ENCODE measurements at places on chromosomes 7 and 10. TPM values are rescaled to one million over a fixed set of nuclear protein-coding genes. Genes with fewer than 3 reads are reported as not detected.

The MEOX2 gene
- not detected for total RNA-seq

The OR2A12 gene
- not detected for total RNA-seq

The PDSS1 gene
- total RNA-seq = 17.8 TPM

The TSPAN33 gene
- 2.7 TPM for total RNA-seq

GRCh38 chr7:12719981-12720865 is 32.8 kb downstream of the ARL4A start:
- no peak for DNase-seq

DNA sequence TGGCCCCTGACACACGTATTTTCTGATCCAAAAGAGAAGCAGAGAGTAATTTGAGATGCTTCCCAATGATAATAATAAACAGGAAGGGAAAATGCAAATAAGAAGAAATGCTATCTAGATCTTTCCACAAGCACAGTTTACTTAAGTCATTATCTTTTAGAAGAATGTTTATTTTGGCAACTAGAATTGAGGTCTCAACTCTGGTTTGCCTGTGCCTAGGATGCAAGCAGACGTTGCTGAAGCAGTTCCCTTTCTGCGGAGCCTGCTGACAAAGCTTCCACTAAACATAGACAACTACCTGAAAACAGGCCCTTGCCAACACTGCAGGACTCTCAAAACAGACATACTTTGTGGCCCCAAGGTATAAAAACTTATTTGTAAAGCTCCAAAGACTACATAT is 315.8 kb upstream of the POM121L12 start:
- DNase-seq = no peak

DNA sequence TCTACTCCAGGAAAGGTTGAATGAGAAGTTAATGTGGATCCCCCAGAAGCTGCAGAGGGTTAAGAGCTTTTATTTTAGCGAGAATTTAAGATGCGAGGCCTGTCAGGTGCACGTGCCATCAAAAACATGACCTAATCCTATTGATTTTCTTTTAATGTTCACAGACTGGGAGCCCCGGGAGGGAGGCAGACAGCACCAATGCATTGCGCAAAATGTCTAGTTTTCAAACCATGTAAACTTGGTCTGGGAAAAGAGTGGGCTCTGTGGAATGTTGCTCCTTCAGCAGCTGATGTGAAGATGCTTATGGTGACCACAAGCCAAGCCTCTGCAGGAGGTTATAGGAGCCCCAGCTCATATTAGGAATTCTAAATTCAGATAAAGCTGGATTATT is 172.0 kb upstream of the ITGB1 start:
- DNase-seq = no peak

- no peak for DNase-seq
Measured at GRCh38 chr10:123236126-123236525, 81.9 kb downstream of the BUB3 start.

DNA sequence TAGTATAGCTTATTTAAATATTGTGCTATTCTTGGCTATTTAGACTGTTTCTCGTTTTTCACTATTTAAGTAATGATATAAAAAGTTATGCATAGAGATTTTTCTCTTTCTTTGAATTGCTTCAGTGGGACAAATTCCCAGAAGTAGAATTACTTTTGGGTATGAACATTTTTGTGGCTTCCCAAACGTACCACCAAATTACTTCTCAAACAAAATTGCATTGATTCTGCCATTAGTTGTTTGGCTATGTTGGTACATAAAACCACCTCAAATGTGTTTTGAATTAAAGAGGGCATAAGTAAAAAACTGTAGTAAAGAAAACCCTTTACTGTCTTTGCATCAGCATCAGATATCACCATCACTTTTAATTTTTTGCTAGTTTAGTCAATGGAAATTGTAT is 31.0 kb downstream of the AKR1B1 start:
- DNase-seq = no peak

GRCh38 chr7:17434841-17435692 is 136.6 kb downstream of the AHR start:
- DNase-seq = no peak

DNA sequence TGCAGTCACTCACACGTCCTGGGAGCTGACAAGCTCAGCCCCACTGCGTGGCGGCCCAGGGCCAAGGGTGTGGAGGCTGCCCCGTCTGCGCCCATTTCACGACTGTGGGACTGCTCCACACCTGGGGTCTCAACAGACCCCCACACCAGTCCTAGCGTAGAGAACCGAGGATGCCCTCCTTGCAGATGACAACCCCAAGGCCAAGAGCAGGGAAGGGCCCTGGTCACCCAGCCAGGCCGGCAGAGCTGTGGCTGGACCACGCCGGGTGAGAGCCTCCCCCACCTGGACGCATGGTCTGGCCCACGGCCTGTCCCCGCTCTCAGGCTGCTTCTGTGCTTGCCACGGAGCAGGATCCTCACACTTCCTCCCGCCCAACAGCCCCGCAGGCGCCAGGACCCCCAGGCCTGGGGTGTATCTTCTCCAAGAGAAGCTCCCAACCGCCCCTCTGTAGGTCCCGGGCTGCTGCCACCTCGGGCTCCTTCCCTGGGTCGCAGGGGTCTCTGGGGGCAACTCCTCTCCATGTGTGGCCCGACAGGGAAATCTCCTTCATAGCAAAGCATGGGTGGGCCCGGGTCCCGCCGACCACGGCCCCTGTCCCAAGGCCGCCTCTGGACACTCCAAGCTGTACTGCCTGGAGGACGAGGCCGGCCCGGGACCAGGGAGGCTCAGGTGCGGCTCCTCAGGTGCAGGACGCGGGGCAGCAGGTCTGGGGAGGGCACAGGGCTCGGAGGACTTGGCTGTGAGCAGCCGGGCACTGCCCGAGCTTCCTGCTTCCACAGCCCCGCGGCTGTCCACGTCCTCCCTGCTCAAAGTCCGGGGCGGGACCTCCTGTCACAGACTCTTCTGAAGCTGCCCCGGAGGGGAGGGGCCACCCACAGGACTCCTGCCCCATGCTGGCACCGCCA is 88.8 kb downstream of the FOXL3 start:
- DNase-seq = no peak

- no peak for DNase-seq
Measured at GRCh38 chr10:113049881-113050280, 99.8 kb downstream of the TCF7L2 start.

- no peak for DNase-seq
Measured at GRCh38 chr7:129167817-129168216, 20.6 kb upstream of the SMO start.

- DNase-seq = no peak
Measured at GRCh38 chr10:85648279-85648754, 718.3 kb downstream of the GRID1 start.

GRCh38 chr7:157515342-157516041 is 178.7 kb downstream of the DNAJB6 start:
- DNase-seq = peak; percentile 1

GRCh38 chr10:132612571-132613504 is 75.3 kb downstream of the INPP5A start:
- DNase-seq = no peak

DNA sequence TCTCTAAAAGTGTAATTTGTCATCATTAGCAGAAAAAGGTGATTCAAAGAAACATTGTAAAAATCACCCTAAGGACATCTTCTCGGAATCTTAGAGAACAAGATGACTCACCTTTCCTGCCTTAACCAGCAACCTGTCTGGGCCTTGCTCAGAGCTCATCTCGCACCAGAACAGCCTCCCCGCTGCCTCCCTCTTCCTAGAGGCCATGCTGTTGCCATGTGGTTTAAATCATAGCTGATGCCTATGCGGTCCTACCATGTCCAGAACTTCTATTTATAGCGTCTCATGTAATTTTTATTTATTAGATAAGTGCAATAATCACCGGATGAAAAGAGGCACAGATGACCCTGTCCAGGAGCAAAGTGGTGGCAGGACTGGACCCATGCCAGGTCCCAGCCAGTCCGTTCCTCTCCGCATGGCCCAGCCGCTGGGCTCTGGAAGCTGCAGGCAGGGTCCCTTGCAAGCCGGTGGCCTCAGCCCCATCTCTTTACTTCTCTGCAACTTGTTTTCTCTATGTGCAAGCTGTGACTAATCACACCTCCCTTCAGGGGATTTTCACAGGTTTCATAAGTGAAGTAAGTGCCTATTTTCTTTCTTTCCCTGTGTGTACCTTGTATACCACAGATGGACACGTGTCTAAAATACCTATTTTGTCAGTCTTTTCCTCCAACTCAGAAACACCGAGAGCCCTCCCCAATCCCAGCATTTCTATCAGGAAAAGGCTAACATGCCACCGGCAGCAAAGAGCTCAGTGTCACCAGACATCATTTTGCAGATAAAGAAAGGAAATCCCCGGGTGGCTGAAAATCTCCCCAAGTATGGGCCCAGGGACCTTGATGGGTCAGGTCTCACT is 27.1 kb downstream of the KLF6 start:
- DNase-seq = peak; percentile 72

DNA sequence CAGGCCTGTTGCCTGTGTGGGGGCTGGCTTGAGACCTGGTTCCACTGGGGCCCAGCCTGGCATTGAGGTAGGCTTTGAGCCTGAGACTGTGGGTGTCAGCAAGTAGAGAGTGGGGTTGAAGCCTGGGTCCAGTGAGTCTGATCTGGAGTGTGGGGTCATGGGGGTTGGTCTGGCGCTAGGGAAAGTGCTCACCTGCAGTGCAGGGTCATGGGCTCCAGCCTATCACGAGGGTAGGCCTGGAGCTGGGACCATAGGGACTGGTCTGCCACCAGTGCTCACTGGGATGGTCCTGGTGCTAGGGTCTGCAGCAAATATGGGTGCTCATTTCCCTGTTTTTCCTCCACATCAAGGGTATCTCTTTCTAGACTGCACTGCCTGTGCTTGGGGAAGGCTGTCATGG is 95.4 kb upstream of the KLF14 start:
- DNase-seq = no peak

GRCh38 chr10:92284112-92284704 is 6.7 kb downstream of the CPEB3 start:
- DNase-seq = no peak

GRCh38 chr7:48130658-48131108 is 40.6 kb upstream of the ABCA13 start:
- no peak for DNase-seq

DNA sequence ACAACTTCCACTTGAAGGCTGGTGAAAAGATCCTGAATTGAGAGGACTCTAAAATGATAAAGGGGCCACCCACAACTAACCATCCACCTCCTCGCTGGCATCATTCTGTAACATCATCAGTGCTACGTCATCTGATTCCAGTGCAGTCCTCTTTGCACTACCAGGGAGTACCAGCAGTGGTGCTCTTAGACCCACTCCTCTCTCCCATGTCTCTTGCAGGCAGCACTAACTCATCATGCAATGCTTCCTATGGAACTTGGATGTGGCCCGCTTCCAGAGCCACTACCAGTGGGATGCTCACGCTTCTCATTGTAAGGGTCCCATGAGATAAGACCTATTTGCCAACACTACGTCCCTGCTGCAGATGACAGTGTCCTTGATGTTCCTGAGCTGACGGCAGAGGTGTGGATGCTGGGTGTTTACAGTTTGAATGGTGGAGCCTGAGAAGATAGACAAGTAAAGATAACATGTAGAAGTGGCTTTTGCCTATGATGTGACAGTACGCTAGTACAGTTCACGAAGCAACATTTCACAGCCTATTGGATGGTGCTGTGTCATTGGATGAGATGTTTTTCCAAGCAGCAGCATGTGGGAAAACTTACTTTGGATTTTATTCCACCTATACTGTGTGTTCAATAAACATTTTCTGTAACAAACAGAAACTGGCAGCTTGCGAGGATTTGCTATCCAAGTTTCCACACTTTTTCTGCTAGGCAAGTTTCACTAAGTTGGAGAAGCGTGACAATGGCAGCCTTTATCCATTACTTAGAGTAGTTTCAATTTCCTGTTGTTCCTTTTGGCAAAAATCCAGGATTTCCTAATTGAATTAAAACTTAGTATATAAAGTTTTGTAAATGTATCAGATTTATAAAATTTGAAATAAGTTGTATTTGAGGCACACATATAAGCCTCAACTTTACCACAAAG is 35.8 kb upstream of the COBL start:
- DNase-seq = no peak

GRCh38 chr7:19482628-19483027 is 226.2 kb downstream of the POLR1F start:
- DNase-seq = no peak

DNA sequence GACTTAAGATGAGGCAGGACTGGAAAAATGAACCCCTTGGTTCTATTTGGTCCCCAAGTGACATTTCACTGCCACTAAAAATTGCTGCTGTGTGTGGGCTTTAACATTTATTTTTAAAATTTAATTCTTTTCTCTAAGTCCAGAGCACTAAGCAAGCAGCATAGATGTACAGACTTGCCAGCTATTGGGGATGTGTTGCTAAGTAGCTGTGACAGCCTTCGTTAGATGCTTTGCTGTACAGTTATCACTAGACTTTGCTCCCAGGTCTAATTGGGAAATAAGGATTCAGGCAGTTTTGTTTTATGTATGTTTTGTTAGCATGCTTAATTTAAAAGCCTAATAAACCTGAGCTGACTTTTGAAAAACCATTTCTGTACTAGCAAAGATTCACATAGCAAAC is 51.8 kb downstream of the GBF1 start:
- no peak for DNase-seq

DNA sequence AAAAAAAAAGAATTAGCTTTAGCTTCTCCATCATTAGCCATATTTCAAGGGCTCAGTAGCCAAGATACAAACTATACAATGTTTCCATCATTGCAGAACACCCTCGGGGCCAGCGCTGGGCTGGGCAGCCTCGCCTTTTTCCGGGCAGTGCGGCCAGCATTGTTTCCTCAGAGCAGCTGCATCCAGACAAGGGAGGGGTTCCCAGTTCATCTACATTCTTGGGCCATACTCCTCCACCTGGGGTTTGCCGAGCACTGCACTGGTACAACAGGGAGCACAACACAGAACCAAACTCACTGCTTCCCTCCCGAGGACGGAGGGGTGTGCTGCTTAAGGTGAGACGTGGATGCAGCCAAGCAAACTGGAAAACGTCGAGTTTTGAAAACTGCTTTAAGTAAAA is 2.4 kb upstream of the PKD1L1 start:
- DNase-seq = no peak
